ENCODE measurements at places on chromosomes 11 and 22.
A peak's percentile ranks its signal among the peaks of the same experiment; 100 is the strongest.

GRCh38 chr11:92376146-92376599 is 151.6 kb downstream of the FAT3 start:
- no peak for DNase-seq

GRCh38 chr11:34029176-34029575 is 22.4 kb upstream of the CAPRIN1 start:
- DNase-seq, result no peak

- no peak for DNase-seq
These were observed 3.9 kb downstream of the IFITM10 start for GRCh38 chr11:1746511-1746931.

GRCh38 chr11:59857439-59858434 is 8.6 kb downstream of the TCN1 start:
- DNase-seq, result peak; percentile 25

GRCh38 chr11:643366-643765 is 6.3 kb downstream of the DRD4 start:
- no peak for DNase-seq

- DNase-seq, result peak; percentile 56
These were observed 437 bp downstream of the KIAA0930 start for GRCh38 chr22:45240104-45240809.
